Stimulated activated CD8-positive, alpha-beta memory T cell treated with anti-CD3 and anti-CD28 coated beads, Interleukin-4, amount 100 ng/mL, for 1 hour (primary cell): ENCODE measurements at places on chromosomes 1 and 21.

GRCh38 chr1:229204921-229205777 lies 65.8 kb upstream of the RAB4A start:
- no peak for DNase-seq

GRCh38 chr1:86868477-86868876 lies 45.4 kb downstream of the SELENOF start:
- no peak for DNase-seq

GRCh38 chr1:186413319-186413718 lies 37.7 kb downstream of the ODR4 start:
- no peak for DNase-seq

GRCh38 chr1:206059355-206059915 lies 6.5 kb downstream of the RHEX start:
- no peak for DNase-seq

- DNase-seq = no peak
Observed at GRCh38 chr1:99601208-99601607, 44.7 kb upstream of the PALMD start.

- DNase-seq = no peak
Observed at GRCh38 chr1:155309423-155310021, 856 bp downstream of the FDPS start.

GRCh38 chr1:224045556-224045955 lies 68.4 kb upstream of the FBXO28 start:
- DNase-seq = no peak

DNA sequence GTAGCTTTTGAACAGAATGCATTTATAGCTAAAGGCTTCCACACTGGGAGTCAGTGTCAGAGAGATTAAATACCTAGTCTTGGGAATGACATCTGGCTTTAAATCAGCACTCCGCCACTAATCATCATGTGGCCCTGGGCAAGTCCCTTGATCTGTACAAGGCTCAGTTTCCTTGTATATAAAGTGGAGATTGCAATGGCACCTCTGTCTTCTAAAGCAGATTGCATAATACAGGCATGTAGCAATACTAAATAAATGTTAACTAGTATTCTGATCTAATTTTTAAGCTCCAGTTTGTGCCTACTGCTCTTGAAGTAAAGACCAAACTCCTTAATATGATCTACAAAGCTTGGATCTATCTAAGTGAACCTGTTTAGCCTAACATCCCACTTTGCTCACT lies 249.4 kb downstream of the PLPP3 start:
- DNase-seq = no peak

DNA sequence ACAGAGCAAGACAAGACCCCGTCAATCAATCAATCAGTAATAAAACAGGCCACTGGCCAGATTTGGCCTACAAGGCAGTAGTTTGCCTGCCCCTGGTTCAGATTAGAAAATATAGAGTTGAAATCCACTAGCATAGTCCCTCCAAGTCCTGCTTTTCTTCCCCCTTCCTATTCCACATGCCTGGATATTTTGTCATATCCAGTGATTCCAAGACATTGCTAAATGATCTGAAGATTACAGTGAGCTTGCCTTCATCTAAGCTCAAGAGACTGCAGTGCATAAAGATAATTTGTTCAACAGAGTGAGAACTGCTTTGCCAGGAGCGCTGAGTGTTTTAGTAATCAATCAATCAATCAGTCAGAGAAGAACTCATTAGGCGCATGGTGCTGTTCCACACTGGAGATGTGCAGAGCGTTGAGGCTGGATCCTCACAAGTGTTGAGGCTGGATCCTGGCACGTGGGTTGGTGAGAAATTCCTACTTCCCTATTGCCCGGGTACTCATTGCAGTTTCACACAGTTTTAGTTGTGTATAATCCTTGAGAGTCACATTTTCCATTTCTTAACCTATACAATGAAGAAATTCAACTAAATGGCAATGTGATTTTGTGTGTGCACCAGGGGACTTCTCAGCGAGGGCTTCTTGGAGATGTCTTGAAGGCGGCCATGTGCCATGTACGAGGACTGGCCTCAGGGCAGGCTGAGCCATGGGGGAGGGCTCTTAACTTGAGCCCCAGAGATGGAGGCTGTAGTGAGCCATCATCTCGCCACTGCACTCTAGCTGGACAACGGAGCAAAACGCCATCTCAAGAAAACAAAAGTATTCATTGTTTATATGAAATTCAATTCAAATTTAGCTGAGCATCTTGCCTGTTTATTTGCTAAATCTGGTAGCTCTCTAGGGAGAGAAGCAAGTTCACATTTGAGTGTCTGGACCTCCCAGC lies 76.3 kb downstream of the TOMM20 start:
- no peak for DNase-seq

GRCh38 chr1:212526111-212526491 lies 82.5 kb upstream of the ATF3 start:
- DNase-seq = no peak

GRCh38 chr1:162297208-162297607 lies 79.4 kb downstream of the SPATA46 start:
- no peak for DNase-seq

DNA sequence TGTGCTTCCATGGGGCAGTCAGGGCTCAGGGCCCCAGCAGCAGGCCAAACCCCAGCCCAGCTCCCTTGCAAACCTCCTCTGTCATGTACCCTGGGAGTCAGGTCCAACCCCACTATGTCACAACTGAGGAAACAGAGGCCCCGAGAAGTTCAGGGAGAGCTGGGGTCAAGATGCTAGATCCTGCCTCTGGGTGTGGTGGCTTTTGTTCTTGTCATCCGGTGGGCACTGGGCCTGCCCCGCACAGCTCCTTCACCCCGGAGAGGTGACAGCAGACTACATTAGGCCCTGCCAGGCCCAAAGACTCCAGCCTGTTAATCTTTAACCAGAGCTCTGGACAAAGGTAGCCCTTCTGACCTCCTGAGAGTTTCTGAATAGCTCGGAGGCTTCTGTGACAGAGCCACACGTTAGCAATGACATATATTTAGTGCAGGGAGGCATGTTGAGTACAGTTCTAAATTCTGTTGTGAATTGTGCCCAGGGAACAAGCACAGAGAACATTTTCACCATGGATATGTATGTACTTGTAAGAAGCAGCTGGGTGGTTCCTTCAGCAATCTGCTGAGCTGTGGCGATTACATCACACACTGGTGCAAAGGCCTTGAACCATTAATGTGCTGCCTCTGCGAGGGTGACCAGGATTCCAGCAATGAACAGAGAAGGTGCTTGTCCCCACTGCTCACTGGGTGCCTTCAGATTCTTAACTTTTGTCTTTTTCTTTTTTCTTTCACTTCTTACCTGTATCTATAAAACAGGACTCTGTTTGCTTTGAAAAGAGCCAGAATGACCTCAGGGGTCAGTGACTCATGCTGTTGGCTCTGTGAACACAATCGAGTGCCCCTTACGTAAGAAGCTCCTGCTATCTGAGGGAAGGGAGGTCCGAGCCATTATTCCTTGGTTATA lies 102.8 kb downstream of the RHOU start:
- no peak for DNase-seq

DNA sequence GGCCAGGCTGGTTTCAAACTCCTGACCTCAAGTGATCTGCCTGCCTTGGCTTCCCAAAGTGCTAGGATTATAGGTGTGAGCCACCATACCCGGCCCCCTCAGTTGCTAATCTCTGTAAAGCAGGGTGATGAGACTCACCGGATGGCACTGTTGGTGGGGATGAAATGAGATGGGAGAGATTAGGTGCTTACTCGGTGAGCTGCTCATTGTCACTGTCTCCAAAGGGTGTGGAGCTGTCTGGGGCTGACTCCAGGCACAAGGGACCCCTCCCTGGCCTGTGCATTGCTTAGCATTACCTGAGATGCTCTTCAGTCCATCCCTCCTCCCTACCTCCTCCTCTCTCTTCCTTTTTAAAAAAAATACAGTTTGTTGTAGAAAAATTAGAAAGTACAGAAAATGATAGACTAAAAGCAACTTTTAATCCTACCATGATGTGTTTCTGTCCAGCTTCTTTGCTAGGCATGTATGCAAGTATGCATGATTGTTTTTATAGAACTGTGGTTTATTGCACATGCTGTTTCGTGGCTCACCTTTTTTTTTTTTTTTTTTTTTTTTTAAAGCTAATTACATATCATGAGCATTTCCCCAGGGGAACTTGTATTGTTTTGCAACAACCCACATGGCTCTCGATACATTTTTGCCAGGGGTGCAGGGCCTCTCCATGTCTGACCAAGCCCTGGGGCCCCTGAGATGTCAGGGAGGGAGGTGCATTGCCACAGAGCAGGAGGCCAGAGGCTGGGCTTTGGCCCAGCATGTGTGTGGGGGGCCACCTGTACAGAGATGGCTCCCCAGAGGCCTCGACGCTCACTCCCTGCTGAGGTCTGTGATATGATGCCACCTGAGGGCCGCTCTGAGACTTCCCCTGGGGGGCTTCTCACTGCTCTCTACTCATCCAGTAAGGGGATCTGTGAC lies 55.4 kb downstream of the ARHGEF10L start:
- no peak for DNase-seq

- no peak for DNase-seq
Observed at GRCh38 chr1:178934546-178934945, 63.7 kb upstream of the ANGPTL1 start.

DNA sequence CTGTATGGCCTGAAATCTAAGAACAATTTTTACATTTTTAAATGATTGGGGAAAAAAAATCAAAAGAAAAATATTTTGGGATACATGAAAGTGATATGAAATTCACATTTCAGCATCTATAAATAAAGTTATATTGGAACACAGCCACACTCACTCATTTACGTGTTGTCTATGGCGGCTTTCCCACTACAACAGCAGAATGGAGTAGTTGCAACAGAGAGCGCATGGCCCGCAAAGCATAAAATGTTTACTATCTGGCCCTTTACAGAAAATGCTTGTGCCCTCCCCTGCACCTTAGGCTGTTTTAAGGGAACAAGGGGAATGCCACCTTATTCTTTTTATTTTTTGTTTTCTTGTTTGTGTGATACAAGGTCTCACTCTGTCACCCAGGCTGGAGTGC lies 3.5 kb downstream of the KLHDC8A start:
- no peak for DNase-seq

DNA sequence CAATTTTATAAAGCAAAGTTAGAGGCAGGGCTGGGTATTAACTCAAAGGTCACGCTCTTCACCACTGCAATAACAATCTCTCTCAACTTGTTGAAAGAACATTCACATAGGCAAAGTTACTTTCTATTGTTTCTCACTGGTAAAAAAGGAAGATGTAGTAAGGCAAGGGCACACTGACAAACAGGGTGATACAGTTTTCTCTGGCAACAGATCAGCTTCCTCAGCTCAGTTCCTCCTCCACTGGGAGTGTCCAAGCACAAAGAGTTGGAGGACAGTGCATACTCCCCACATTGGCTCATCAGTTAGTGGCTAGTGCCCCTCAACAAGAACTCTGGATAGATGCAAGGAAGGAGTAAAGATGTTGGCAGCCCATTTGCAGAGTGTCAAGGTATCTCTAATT lies 3.7 kb downstream of the PLPPR4 start:
- DNase-seq = no peak

DNA sequence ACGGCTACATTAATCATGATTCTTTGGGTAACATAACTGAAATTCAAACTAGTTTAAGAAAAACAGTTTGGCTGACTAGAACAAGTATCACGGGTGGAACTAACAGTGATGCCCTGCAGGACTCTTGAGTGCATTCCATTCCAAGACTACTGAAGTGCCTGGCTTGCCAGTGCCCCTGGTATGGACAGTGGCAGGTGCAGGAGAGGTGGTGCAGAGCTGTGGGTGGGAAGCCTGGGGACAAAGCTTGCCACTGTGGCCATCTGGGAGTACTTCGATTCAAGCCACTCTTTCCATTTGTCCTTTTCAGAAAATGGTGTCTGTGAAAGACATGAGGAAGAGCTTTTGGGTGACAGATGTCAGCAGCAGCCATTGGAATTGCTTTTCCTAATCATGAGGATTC lies 166.5 kb downstream of the RRAGC start:
- no peak for DNase-seq

GRCh38 chr1:56654126-56654923 lies 9.2 kb downstream of the PRKAA2 start:
- DNase-seq = no peak

GRCh38 chr1:90308421-90308820 lies 313.5 kb downstream of the ZNF326 start:
- DNase-seq = no peak

- no peak for DNase-seq
Observed at GRCh38 chr1:105137543-105138457, 1388.1 kb downstream of the AMY1C start.

- DNase-seq = no peak
Observed at GRCh38 chr21:39633770-39634181, 21.0 kb downstream of the B3GALT5 start.

DNA sequence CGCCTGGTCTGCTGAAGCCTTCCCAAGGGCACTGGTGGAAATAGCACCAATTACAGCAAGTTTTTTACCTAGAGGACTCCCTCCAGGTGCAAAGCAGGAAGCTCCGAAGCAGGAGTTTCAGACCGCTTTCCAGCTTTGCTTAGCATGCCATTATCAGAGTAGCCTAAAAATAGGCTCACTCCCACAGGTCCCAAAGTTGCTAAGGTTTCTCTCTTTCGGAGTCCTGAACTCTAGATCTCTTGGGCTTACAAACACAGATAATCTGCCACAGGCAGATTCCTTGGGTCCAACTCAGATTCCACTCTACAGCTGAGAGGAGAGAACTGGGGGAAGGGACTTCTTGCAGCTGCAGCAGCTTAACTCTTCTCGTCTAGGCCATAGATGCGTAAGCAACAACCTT lies 22.5 kb downstream of the ZMYND12 start:
- DNase-seq = no peak

DNA sequence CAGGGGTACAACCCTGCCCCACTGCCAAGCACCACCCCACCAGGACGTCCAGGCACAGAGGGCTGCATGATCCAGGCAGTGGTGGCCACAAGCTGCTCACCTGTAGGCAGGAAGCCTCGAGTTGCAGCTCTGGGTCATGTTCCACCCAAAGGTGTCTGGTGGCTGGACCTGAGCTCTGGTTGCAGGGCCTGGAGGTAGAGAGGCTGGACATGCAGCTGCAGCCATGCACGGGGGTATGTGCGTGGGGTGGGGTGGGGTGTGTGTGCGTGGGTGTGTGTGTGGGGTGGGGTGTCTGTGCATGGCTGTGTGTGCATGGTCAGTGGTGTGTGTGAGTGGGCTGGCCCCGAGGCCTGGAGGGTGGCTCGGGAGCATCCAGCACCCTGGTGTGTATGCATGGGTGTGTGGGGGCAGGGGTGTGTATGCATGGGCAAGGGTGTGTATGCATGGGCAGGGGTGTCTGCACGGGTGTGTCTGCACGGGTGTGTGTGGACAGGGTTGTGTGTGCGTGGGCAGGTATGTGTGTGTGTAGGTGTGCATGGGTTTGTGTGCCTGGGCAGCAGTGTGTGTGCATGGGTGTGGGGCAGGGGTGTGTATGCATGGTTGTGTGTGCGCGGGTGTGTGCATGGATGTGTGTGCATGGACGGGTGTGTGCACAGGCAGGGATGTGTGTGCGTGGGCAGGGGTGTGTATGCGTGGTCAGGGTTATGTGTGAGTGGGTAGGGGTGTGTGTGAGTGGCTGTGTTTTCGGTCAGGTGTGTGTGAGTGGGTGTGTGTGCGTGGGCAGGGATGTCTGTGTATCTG lies 15.6 kb downstream of the ARHGEF16 start:
- no peak for DNase-seq

- peak; percentile 46 for DNase-seq
Observed at GRCh38 chr1:167555971-167556714, 2.6 kb upstream of the CREG1 start.
